Gastrocnemius medialis (tissue), 4 donors: ENCODE measurements at places on chromosomes 6 and 20. TPM values are rescaled to one million over a fixed set of nuclear protein-coding genes. Genes with fewer than 3 reads are reported as not detected.

DNA sequence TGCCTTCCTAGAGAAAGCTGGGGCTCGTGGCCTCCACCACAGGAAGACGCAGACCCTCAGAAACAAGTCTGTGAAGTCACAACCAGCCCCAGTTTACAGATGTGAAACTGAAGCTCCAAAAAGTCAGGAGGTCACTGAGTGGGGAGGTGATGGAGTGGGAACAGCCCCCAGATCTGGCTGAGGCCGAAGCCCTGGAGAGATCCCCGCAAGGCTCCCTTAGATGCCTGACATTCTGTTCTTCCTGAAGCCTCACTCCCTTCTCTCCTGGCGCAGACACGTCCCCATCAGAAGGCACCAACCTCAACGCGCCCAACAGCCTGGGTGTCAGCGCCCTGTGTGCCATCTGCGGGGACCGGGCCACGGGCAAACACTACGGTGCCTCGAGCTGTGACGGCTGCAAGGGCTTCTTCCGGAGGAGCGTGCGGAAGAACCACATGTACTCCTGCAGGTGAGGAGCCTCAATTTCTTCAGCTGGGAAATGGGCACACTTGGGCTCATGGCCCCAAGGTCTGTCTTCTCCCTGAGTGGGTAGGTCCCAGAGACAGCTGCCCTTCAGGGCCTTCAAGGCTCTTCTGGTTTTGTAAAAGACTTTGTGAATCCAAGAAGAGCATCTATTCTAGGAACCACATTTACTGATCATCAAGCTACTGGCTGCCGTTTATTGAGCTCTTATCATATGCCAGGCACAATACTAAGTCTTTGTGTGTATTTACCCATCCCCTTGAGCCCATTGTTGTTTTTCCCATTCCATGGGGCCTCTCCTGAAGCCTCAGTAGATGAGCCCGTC lies 50.5 kb downstream of the HNF4A start:
- no peak for DNase-seq
- no peaks in the 10 kb centered on the region for H3K4me1 ChIP-seq
- H3K4me3 ChIP-seq = no peak overlapping the region
- no peaks in the 10 kb centered on the region for H3K27me3 ChIP-seq
- no peak overlapping the region for H3K27ac ChIP-seq

DNA sequence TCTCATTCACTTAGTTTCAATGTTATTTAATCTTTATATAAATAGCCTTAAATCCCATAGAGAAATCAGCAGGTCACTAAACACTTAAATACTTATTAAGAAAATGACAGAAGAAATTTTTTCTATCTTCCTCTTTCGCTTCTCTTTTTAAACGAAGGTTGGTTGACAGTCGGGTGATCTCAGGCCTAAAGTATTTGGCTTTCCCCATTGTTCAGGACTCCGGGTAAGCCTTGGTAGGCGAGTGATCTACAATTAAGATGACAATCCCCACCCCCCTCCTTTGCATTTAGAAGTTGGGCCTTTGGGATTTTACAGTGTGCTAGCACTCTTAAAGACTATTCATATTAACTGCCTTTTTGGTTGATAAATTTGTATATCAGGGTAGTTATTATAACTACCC lies 19.7 kb upstream of the UTRN start:
- no peak overlapping the region for H3K4me3 ChIP-seq
- no peaks in the 10 kb centered on the region for H3K36me3 ChIP-seq
- peaks cover 26% of the 10 kb centered on the region for H3K4me1 ChIP-seq
- no peak for DNase-seq
- peak overlapping the region; percentile 72 for H3K27ac ChIP-seq

- H3K36me3 ChIP-seq = no peaks in the 10 kb centered on the region
- H3K4me3 ChIP-seq = no peak overlapping the region
- no peak for DNase-seq
Measured at GRCh38 chr6:33904050-33904746, 100.4 kb upstream of the MLN start.

DNA sequence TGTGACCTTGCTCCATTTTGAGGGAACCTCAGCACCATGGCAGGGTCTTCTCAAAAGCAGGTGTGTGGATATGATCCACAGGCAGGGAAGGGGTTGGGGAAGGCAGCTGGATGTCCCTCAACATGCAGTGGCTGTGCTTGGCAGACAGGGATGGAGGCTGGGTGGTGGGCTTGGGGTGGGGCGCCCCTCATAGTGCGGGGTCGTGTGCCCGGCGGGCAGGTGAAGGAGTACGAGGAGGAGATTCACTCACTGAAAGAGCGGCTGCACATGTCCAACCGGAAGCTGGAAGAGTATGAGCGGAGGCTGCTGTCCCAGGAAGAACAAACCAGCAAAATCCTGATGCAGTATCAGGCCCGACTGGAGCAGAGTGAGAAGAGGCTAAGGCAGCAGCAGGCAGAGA lies 8.0 kb upstream of the ZBTB9 start:
- H3K4me1 ChIP-seq = no peaks in the 10 kb centered on the region
- no peak for DNase-seq
- no peak overlapping the region for H3K27ac ChIP-seq
- H3K27me3 ChIP-seq = no peaks in the 10 kb centered on the region
- H3K36me3 ChIP-seq = no peaks in the 10 kb centered on the region

GRCh38 chr6:79630883-79631692 lies at the start of gene SH3BGRL2:
TSS of gene SH3BGRL2 (plus strand) at chr6:79631329. CDS start at chr6:79631462, 133 bp downstream.
- peak within 1 kb of the TSS; percentile 75 for H3K4me3 ChIP-seq
- H3K36me3 ChIP-seq = no peaks in the 10 kb centered on the region
- H3K27me3 ChIP-seq = no peaks in the 10 kb centered on the region
- DNase-seq = peak; percentile 35
- no peaks in the 10 kb centered on the region for H3K4me1 ChIP-seq
- H3K27ac ChIP-seq = peak within 1 kb of the TSS; percentile 71

- no peak overlapping the region for H3K4me3 ChIP-seq
- no peak overlapping the region for H3K27ac ChIP-seq
- no peaks in the 10 kb centered on the region for H3K4me1 ChIP-seq
- no peaks in the 10 kb centered on the region for H3K36me3 ChIP-seq
- H3K27me3 ChIP-seq = no peaks in the 10 kb centered on the region
Measured at GRCh38 chr20:53202777-53203176, 230.6 kb downstream of the TSHZ2 start.

GRCh38 chr6:167735084-167735950 lies 91.4 kb upstream of the AFDN start:
- no peak overlapping the region for H3K27ac ChIP-seq
- DNase-seq = no peak
- H3K4me1 ChIP-seq = peaks cover 3% of the 10 kb centered on the region
- H3K4me3 ChIP-seq = no peak overlapping the region
- H3K36me3 ChIP-seq = no peaks in the 10 kb centered on the region

- peak overlapping the region; percentile 19 for H3K27ac ChIP-seq
- H3K27me3 ChIP-seq = no peaks in the 10 kb centered on the region
- no peaks in the 10 kb centered on the region for H3K36me3 ChIP-seq
- no peak overlapping the region for H3K4me3 ChIP-seq
Measured at GRCh38 chr20:62129731-62130531, 7.7 kb downstream of the LSM14B start.

ASIP gene
- not detected for total RNA-seq

- H3K4me1 ChIP-seq = peaks cover 2% of the 10 kb centered on the region
- H3K4me3 ChIP-seq = no peak overlapping the region
- H3K27ac ChIP-seq = no peak overlapping the region
Measured at GRCh38 chr20:32429343-32429742, 71.2 kb downstream of the ASXL1 start.

PLG gene
- not detected for total RNA-seq

DNA sequence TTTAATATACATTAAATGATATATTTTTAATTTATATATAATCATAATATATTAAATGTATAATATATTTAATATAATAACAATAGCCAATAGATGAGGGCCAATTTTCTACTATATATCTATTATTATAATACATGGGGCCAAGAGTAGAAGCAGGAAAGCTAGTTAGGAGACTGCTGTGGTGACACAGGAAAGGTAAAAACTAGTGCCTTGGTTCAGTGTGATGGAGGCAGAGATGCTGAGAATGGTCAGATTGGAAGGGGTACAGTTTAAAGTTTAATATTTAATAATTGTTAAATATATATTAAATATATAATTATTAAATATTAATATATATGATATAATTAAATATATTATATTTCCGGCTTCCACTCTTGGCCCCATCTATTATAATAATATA lies 102.9 kb upstream of the RNF217 start:
- H3K36me3 ChIP-seq = no peaks in the 10 kb centered on the region
- DNase-seq = no peak

- H3K4me3 ChIP-seq = no peak overlapping the region
- H3K27ac ChIP-seq = no peak overlapping the region
- H3K36me3 ChIP-seq = no peaks in the 10 kb centered on the region
- H3K27me3 ChIP-seq = no peaks in the 10 kb centered on the region
- DNase-seq = no peak
Measured at GRCh38 chr6:132726608-132726975, 12.7 kb upstream of the VNN1 start.

GRCh38 chr20:47673671-47673955 lies 111.7 kb downstream of the SULF2 start:
- no peaks in the 10 kb centered on the region for H3K36me3 ChIP-seq
- DNase-seq = no peak
- no peak overlapping the region for H3K4me3 ChIP-seq
- no peaks in the 10 kb centered on the region for H3K4me1 ChIP-seq
- H3K27ac ChIP-seq = no peak overlapping the region

DNA sequence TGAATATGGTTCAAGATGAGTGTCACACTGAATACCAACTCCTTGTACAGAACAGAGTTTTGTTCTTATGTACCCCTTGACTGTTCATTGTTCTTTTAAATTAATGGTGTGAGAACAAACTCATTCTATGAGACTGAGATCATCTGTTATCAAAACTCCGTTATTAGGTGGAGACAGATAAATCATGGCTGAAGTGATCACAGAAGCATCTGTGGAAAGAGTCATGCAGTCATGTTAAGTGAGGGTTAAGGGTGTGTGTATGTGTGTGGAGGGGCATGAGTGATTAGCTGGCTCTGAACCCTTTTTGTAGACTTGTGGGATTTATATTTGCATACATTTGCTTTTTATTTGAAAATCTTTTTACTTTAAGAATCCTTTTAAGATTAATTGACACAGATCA lies 24.7 kb downstream of the ADGRG6 start:
- no peak for DNase-seq
- H3K4me1 ChIP-seq = no peaks in the 10 kb centered on the region
- no peaks in the 10 kb centered on the region for H3K27me3 ChIP-seq
- no peak overlapping the region for H3K4me3 ChIP-seq
- H3K27ac ChIP-seq = no peak overlapping the region
- H3K36me3 ChIP-seq = no peaks in the 10 kb centered on the region

DNA sequence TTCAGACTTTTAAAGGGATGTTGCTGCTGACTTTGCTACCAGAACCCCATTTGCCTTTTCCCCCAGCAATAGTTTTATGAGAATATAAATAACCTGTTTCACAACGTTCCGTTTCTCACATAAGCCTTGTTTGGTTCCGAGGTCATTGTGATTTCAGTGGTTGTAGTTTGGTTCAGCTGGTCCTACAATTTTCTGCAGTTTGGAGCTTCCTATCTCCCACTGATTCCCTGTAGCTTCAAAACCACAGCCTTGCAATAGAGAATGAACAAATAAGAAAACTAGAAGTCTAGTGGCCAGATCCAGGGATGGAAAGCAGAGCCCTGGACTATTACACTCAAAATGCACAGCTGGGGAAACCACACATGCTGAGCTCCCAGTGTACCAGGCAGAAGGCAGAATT lies 24.1 kb upstream of the SH3BGRL2 start:
- no peak for DNase-seq
- no peaks in the 10 kb centered on the region for H3K36me3 ChIP-seq
- H3K4me3 ChIP-seq = no peak overlapping the region
- H3K4me1 ChIP-seq = no peaks in the 10 kb centered on the region
- H3K27me3 ChIP-seq = no peaks in the 10 kb centered on the region

NFATC2 gene
- 2.4 TPM for total RNA-seq

- no peaks in the 10 kb centered on the region for H3K36me3 ChIP-seq
- no peaks in the 10 kb centered on the region for H3K27me3 ChIP-seq
- no peak for DNase-seq
- no peak overlapping the region for H3K27ac ChIP-seq
- no peak overlapping the region for H3K4me3 ChIP-seq
- no peaks in the 10 kb centered on the region for H3K4me1 ChIP-seq
Measured at GRCh38 chr20:44758247-44759101, 12.8 kb downstream of the KCNK15 start.

- no peaks in the 10 kb centered on the region for H3K27me3 ChIP-seq
- DNase-seq = no peak
- no peaks in the 10 kb centered on the region for H3K4me1 ChIP-seq
- no peaks in the 10 kb centered on the region for H3K36me3 ChIP-seq
- H3K4me3 ChIP-seq = no peak overlapping the region
Measured at GRCh38 chr6:142684371-142684770, 260.6 kb downstream of the HIVEP2 start.

GRCh38 chr6:36947570-36948351 lies 6.8 kb upstream of the PI16 start:
- H3K27ac ChIP-seq = no peak overlapping the region
- H3K27me3 ChIP-seq = no peaks in the 10 kb centered on the region
- DNase-seq = no peak
- no peak overlapping the region for H3K4me3 ChIP-seq

DNA sequence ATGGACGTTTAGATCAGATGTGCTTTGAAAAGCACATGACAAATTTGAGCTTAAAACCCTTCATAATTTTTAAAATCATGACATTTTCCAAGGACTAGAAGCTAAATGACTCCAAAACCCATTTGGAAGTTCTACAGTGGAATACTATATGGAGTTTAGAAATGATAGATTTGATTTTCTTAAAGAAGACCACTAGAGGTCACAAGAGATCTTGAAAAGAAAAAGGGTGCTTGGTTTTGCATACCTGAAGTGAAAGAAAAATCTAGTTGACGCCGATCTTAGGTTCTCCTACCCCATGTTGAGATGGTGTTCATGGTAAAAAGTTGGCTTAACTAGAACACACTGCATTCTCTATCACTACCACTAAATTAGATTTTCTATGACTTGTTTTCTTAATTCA lies 31.5 kb downstream of the CFAP61 start:
- peak overlapping the region; percentile 98 for H3K27ac ChIP-seq
- H3K4me3 ChIP-seq = peak overlapping the region; percentile 71
- H3K27me3 ChIP-seq = no peaks in the 10 kb centered on the region
- no peak for DNase-seq
- H3K36me3 ChIP-seq = peaks cover 22% of the 10 kb centered on the region

GRCh38 chr6:87068795-87069194 lies 26.1 kb downstream of the CGA start:
- H3K4me1 ChIP-seq = no peaks in the 10 kb centered on the region
- no peak overlapping the region for H3K4me3 ChIP-seq
- no peaks in the 10 kb centered on the region for H3K27me3 ChIP-seq
- H3K27ac ChIP-seq = no peak overlapping the region
- no peak for DNase-seq

GRCh38 chr6:153595903-153596302 lies 443.1 kb upstream of the OPRM1 start:
- no peaks in the 10 kb centered on the region for H3K4me1 ChIP-seq
- H3K27me3 ChIP-seq = no peaks in the 10 kb centered on the region
- no peak overlapping the region for H3K27ac ChIP-seq

GRCh38 chr6:104349191-104349590 lies 510.5 kb downstream of the HACE1 start:
- no peaks in the 10 kb centered on the region for H3K4me1 ChIP-seq
- H3K4me3 ChIP-seq = no peak overlapping the region
- no peaks in the 10 kb centered on the region for H3K36me3 ChIP-seq
- H3K27ac ChIP-seq = no peak overlapping the region
- no peak for DNase-seq
